ENCODE measurements at places on chromosomes 7 and 10. TPM values are rescaled to one million over a fixed set of nuclear protein-coding genes. Genes with fewer than 3 reads are reported as not detected.

DNA sequence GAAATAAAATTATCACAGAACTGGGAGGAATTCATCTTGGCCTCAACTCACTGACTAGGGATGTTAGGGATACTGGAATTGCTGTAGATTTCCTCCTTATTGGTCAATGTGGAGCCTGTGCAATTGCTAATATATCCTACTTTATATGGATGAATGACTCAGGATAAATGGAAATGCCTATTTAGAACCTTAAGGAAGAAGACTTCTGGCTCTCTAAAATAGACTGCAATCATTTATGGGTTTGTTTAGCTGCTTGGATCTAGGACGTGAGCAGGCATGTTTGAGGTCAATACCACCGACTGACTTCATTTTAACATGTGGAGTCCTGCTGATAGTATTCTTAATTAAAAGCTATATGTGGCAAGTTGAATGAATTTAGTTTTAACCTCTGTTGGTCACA is 1040.1 kb upstream of the LRRN3 start:
- H3K27ac ChIP-seq = no peak overlapping the region
- DNase-seq = no peak
- no peaks in the 10 kb centered on the region for H3K4me1 ChIP-seq

The NANOS1 gene
- total RNA-seq = 0.27 TPM

- H3K4me1 ChIP-seq = no peaks in the 10 kb centered on the region
- no peaks in the 10 kb centered on the region for H3K36me3 ChIP-seq
- no peaks in the 10 kb centered on the region for H3K27me3 ChIP-seq
- peak overlapping the region; percentile 57 for H3K4me3 ChIP-seq
- DNase-seq = no peak
These were observed 38.0 kb upstream of the TARP start for GRCh38 chr7:38311329-38311937.

- peaks cover 44% of the 10 kb centered on the region for H3K4me1 ChIP-seq
- DNase-seq = no peak
- H3K27me3 ChIP-seq = peaks cover 7% of the 10 kb centered on the region
- no peaks in the 10 kb centered on the region for H3K36me3 ChIP-seq
- peak within 1 kb of the TSS; percentile 91 for H3K4me3 ChIP-seq
These were observed at the start of gene PSD for GRCh38 chr10:102418622-102419268. Gene PSD (minus strand): TSS chr10:102418785. CDS start chr10:102417038, 1,747 bp downstream.

- H3K36me3 ChIP-seq = no peaks in the 10 kb centered on the region
- peak overlapping the region; percentile 41 for H3K27ac ChIP-seq
- H3K27me3 ChIP-seq = no peaks in the 10 kb centered on the region
- peak; percentile 36 for DNase-seq
- peaks cover 24% of the 10 kb centered on the region for H3K4me1 ChIP-seq
These were observed 965 bp downstream of the ZCCHC24 start for GRCh38 chr10:79444199-79445119.

- no peaks in the 10 kb centered on the region for H3K36me3 ChIP-seq
- H3K27ac ChIP-seq = peak overlapping the region; percentile 81
- H3K4me3 ChIP-seq = no peak overlapping the region
- peaks cover 19% of the 10 kb centered on the region for H3K4me1 ChIP-seq
- no peak for DNase-seq
These were observed 363.1 kb downstream of the GATA3 start for GRCh38 chr10:8417631-8418030.

The WAPL gene
- 54.3 TPM for total RNA-seq

DNA sequence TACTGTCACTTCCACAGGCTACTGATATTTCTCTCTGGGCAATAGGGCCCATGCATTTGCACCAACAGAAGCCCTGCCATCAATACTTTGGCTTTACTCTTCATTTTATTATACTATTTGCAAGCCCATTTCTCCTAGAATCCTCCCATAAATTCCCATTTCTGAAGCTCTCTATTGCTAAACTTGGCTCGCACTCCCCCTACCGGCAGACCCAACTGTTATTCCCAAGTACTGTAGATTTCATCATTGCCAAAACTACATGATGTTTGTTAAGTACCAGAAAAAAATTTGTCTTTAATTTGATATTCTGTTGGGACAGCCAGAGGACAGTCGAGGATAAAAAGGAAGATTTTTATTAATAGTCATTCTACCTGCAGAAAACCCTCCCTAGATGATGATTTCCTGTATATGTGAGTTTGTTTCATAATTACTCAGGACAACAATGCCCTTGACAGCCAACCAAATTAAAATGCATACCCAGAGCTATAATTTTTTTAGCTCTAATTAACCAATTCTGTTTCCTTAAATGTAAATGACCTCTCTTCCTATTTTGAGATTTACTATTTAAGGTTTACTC is 298.6 kb downstream of the REEP3 start:
- peak; percentile 5 for DNase-seq
- peaks cover 2% of the 10 kb centered on the region for H3K27me3 ChIP-seq
- H3K36me3 ChIP-seq = no peaks in the 10 kb centered on the region
- H3K4me3 ChIP-seq = no peak overlapping the region
- H3K4me1 ChIP-seq = no peaks in the 10 kb centered on the region

- H3K27me3 ChIP-seq = no peaks in the 10 kb centered on the region
- H3K4me1 ChIP-seq = no peaks in the 10 kb centered on the region
- no peak overlapping the region for H3K27ac ChIP-seq
- peak; percentile 24 for DNase-seq
- H3K36me3 ChIP-seq = peaks cover 61% of the 10 kb centered on the region
These were observed 10.9 kb downstream of the TECPR1 start for GRCh38 chr7:98240961-98241673.

GRCh38 chr7:17646253-17646956 is 293.9 kb downstream of the SNX13 start:
- no peaks in the 10 kb centered on the region for H3K4me1 ChIP-seq
- no peak overlapping the region for H3K27ac ChIP-seq
- H3K4me3 ChIP-seq = no peak overlapping the region
- no peaks in the 10 kb centered on the region for H3K36me3 ChIP-seq

The GNG11 gene
- total RNA-seq = 3.1 TPM

The GFRA1 gene
- not detected for total RNA-seq

- no peak for DNase-seq
- no peaks in the 10 kb centered on the region for H3K27me3 ChIP-seq
- H3K4me3 ChIP-seq = no peak overlapping the region
- H3K27ac ChIP-seq = no peak overlapping the region
These were observed 245.4 kb downstream of the AUTS2 start for GRCh38 chr7:69843653-69844052.

GRCh38 chr7:79421751-79422150 is 31.7 kb downstream of the MAGI2 start:
- H3K27ac ChIP-seq = no peak overlapping the region
- no peaks in the 10 kb centered on the region for H3K4me1 ChIP-seq
- no peak for DNase-seq
- H3K27me3 ChIP-seq = no peaks in the 10 kb centered on the region

- DNase-seq = no peak
- no peak overlapping the region for H3K27ac ChIP-seq
- no peak overlapping the region for H3K4me3 ChIP-seq
These were observed 164.2 kb upstream of the DPP6 start for GRCh38 chr7:153887749-153888569.

DNA sequence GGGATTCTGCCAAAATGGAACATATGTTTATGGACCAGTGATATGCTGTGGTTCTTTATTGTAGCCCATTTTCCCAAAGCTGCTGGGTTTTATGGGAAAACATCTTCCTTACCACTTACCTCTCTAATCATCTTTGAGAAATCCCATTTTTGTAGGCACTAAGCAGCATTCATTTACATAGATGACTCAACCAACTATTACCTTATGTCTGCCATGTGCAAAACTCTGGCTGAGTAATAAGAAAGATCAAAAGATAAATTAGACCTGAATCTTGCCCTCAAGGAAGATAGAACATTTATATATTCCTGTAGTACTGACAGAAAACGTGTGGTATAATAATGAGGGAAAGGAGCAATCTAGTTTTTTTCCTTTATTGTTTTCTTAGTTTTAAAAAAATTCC is 24.3 kb downstream of the CBLL1 start:
- no peaks in the 10 kb centered on the region for H3K36me3 ChIP-seq
- peaks cover 4% of the 10 kb centered on the region for H3K4me1 ChIP-seq
- no peak overlapping the region for H3K27ac ChIP-seq
- no peak for DNase-seq
- no peak overlapping the region for H3K4me3 ChIP-seq

- H3K27me3 ChIP-seq = no peaks in the 10 kb centered on the region
- H3K4me3 ChIP-seq = no peak overlapping the region
- H3K36me3 ChIP-seq = peaks cover 50% of the 10 kb centered on the region
- no peak overlapping the region for H3K27ac ChIP-seq
- H3K4me1 ChIP-seq = no peaks in the 10 kb centered on the region
These were observed 28.8 kb downstream of the CYP17A1 start for GRCh38 chr10:102808380-102808779.

The CNNM1 gene
- not detected for total RNA-seq

The GNAI1 gene
- total RNA-seq = 1.2 TPM

The SPDYE1 gene
- total RNA-seq = not detected

DNA sequence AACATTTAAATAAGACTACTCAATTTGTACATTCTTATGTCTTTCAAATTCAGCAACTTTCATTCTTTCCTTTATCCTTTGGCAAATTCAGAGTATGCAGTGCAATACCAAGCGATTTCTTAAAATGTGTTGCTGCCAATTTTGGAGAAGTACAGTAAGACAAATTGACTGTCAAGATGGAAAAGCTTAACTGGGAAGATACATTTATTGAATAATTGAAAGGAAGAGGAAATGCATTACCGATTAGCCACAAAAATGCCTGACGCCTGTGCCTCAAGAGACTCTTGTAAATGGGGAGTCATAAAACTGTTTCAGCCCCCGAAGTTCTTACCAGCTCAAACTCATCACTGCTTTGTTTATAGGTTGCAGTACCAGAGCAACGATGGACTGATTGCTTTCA is 373.3 kb upstream of the GALNT17 start:
- H3K36me3 ChIP-seq = no peaks in the 10 kb centered on the region
- no peak for DNase-seq
- no peaks in the 10 kb centered on the region for H3K4me1 ChIP-seq
- no peak overlapping the region for H3K4me3 ChIP-seq
- H3K27me3 ChIP-seq = no peaks in the 10 kb centered on the region

The TAS2R4 gene
- 0.32 TPM for total RNA-seq

DNA sequence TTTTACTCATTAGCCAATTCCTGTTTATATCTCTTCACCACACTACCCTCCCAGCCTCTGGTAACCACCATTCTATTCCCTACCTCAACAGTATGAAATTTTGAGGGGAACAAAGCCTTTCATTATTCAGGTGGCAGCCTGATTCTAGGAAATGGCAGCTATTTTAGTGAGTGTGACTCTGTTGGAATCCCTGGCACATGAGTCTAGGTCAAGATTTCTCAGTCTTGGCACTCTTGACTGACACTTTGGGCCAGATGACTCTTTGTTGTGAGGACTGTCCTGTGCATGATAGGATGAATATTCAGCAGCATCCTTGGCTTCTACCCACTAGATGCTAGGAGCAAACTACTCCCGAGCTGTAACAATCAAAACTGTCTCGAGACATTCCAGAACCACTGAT is 322.8 kb upstream of the PHYHIPL start:
- H3K27ac ChIP-seq = no peak overlapping the region
- no peaks in the 10 kb centered on the region for H3K36me3 ChIP-seq
- no peaks in the 10 kb centered on the region for H3K4me1 ChIP-seq

GRCh38 chr7:7018290-7018689 is 164.1 kb upstream of the C1GALT1 start:
- no peak for DNase-seq
- peaks cover 7% of the 10 kb centered on the region for H3K27me3 ChIP-seq

DNA sequence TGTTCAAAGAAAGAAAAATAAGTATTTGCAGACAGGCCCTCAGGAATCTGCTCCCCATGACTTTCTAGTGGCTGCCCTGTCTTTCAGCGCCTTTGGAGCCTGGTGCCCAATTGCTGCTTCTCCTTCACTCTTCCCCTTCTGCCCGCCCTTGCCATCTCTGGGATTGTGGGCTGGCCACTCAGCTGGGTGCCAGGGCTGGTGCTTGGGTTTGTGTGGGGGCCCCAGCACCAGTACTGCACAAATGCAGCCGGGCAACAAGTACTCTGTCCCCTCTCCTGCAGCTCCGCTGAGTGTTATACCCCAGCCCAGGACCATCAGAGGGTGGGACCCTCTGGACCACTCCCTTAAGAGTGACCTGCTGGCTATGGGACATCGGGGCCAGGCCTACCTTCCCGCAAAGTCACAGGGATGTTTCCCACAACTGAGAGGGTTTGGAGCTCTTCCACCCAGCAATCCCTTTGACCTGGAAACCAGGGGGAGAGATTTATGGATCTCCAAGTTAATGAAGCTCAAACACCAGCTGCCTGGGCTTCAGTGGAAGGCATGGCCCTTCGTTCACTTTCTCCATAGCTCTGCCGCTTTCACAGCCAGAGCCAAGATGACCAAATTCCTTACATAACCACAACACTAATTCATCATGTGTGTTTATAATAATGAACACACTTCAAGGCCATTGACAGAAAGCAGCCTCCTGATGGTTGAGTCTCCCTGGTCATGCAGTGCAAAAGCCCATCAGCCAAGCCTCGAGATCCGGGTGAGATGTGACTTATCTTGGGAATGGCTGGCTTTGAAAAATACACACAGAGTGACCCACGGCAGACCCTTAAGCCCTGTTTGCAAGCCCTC is 313.9 kb upstream of the ZNF32 start:
- H3K4me1 ChIP-seq = no peaks in the 10 kb centered on the region
- H3K27ac ChIP-seq = no peak overlapping the region
- no peak for DNase-seq
- H3K4me3 ChIP-seq = no peak overlapping the region
- peaks cover 1% of the 10 kb centered on the region for H3K27me3 ChIP-seq

GRCh38 chr10:86155054-86155921 is 211.3 kb downstream of the GRID1 start:
- DNase-seq = no peak
- H3K4me1 ChIP-seq = no peaks in the 10 kb centered on the region
- no peak overlapping the region for H3K27ac ChIP-seq

The SLC4A2 gene
- 71.7 TPM for total RNA-seq

- no peaks in the 10 kb centered on the region for H3K36me3 ChIP-seq
- no peaks in the 10 kb centered on the region for H3K4me1 ChIP-seq
- DNase-seq = no peak
These were observed 134.4 kb downstream of the SLC16A9 start for GRCh38 chr10:59575269-59575668.

The NACAD gene
- 0.07 TPM for total RNA-seq

The RPEL1 gene
- total RNA-seq = not detected

GRCh38 chr7:150790416-150791075 is 9.6 kb downstream of the TMEM176B start:
- H3K36me3 ChIP-seq = no peaks in the 10 kb centered on the region
- H3K27me3 ChIP-seq = peaks cover 9% of the 10 kb centered on the region
- H3K4me3 ChIP-seq = no peak overlapping the region
- DNase-seq = no peak

The OR13A1 gene
- not detected for total RNA-seq

Data from CD4-positive, CD25-positive, alpha-beta regulatory T cell (primary cell).